ENCODE measurements at places on chromosomes 6 and 20. TPM values are rescaled to one million over a fixed set of nuclear protein-coding genes. Genes with fewer than 3 reads are reported as not detected.

FERMT1 gene
- total RNA-seq: 0.44 TPM

SYS1 gene
- total RNA-seq: 38.8 TPM

SNAP25 gene
- total RNA-seq: 0.15 TPM

MUCL3 gene
- not detected for total RNA-seq

GRIK2 gene
- not detected for total RNA-seq

L3MBTL3 gene
- 9.8 TPM for total RNA-seq

TCF19 gene
- 103 TPM for total RNA-seq

ATAT1 gene
- 9.7 TPM for total RNA-seq

HEY2 gene
- total RNA-seq: not detected

HLA-G gene
- total RNA-seq: 0.59 TPM

CRIP3 gene
- total RNA-seq: 0.88 TPM

TGM3 gene
- not detected for total RNA-seq

DOK5 gene
- 5.5 TPM for total RNA-seq

NEURL2 gene
- 2.9 TPM for total RNA-seq

SEMG1 gene
- total RNA-seq: not detected

NKX2-4 gene
- total RNA-seq: not detected

UNC5CL gene
- total RNA-seq: 1.0 TPM

SPATS1 gene
- not detected for total RNA-seq

POU3F2 gene
- not detected for total RNA-seq

HLA-DPB1 gene
- 10.4 TPM for total RNA-seq

EYA4 gene
- total RNA-seq: not detected

UBR2 gene
- total RNA-seq: 24.0 TPM
